ENCODE measurements at places on chromosomes 3 and 15.

GRCh38 chr15:22780267-22780666 lies 6.2 kb upstream of the NIPA1 start:
- no peak for DNase-seq

GRCh38 chr3:118782755-118783202 lies 251.9 kb downstream of the IGSF11 start:
- no peak for DNase-seq

- no peak for DNase-seq
Measured at GRCh38 chr15:73585871-73586654, 47.1 kb downstream of the NPTN start.

GRCh38 chr3:124843506-124844177 lies 43.5 kb downstream of the ITGB5 start:
- no peak for DNase-seq

- DNase-seq, result no peak
Measured at GRCh38 chr3:154184582-154184981, 63.4 kb downstream of the ARHGEF26 start.

DNA sequence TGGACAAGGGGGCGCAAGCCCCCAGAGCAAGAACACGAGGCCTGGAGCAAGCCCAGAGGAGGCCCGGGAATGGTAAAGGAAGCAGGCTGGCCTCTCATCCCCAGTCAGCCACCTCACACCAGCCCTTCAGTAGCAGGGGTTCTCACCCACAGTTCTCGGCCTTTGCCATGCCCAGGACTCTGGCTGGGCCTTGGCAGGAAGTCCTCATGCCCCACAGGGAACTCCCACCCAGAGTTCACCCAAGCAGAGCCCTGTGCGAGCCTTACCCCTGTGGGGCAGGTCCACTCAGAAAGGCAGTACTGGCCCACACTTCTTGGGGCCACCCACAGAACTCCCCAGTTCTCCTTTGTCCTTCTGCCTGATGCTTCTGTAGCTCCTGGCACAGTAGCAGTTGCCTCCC lies 30.3 kb downstream of the CYP11A1 start:
- no peak for DNase-seq

Data from stimulated activated CD8-positive, alpha-beta memory T cell treated with anti-CD3 and anti-CD28 coated beads, Interleukin-15, amount 100 ng/mL, for 48 hours (primary cell).